ENCODE measurements at places on chromosomes 7 and 10.

DNA sequence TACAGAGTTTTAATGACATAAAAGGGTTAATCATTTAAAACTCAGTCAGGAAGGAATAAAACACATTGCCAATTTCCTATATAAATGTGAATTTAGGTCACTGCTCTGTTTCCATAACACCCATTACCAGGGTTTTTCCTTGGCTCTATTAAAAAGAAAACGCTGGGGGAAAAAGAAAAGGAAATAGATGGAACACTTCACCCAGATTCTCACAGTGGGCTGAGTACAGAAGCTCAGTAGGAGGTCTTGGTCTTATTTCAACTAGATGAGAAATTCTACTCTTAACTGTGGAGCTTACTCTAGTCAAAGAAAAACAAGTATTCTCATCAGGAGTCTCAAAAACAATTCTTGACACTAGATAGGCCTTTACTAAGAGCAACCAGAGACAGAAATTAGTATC is 36.5 kb downstream of the GLUD1 start:
- DNase-seq: no peak

DNA sequence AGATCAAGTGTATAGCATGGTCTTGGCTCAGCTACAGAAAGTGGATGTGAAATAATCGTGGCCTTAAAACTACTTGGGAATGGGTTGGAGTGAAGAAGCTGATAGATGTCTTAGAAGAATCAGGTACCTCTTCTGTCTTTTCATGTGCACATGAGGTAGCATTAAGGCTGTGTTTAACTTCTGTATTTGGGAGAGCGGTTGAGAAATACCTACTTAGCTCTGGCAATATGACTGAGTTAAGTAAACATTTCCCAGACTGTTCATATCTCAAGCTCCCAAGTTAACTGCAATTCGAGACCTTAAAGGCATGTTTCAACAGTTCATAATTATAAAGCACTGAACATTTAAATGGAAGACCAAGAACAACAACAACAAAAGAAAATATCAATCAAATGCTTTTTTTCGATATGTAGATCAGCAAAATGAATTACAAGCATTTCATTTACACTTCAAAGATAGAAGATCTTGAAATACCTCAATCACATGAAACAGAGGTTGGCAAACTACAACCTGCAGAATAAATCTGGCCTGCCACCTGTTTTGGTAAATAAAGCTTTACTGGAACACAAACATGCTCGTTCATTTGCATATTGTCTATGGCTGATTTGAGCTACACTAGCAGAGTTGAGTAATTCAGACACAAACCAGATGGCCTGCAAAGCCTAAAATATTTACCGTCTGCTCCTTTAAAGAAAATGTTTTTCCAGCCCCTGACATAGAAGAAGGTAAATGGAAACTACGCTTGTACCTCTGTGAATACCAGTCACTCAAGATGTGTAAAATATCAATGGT is 337.1 kb upstream of the GLI3 start:
- DNase-seq: no peak

- DNase-seq: no peak
Measured at GRCh38 chr10:3433988-3434387, 261.4 kb upstream of the PITRM1 start.

- peak; percentile 28 for DNase-seq
Measured at GRCh38 chr7:36475381-36475780, 85.7 kb downstream of the ANLN start.

DNA sequence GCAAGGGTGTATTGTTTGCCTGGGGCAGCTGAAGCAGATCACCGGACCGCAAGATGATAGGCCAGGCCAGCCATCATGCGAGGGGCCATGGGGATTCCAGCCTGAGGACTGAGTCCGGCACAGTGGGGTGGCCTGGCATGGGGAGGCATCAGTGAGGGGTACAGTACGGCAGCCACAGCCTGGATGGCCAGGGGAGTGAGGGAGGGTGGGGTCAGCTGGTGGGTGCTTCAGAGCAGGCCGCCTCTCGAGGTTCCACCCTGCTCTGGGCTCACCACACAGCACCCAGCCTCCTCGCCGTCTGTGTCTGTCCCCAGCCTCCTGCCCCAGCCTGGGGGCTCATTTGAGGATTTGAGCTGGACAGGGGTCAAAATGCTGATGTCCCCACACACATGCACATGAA is 508.5 kb upstream of the FOXK1 start:
- no peak for DNase-seq

DNA sequence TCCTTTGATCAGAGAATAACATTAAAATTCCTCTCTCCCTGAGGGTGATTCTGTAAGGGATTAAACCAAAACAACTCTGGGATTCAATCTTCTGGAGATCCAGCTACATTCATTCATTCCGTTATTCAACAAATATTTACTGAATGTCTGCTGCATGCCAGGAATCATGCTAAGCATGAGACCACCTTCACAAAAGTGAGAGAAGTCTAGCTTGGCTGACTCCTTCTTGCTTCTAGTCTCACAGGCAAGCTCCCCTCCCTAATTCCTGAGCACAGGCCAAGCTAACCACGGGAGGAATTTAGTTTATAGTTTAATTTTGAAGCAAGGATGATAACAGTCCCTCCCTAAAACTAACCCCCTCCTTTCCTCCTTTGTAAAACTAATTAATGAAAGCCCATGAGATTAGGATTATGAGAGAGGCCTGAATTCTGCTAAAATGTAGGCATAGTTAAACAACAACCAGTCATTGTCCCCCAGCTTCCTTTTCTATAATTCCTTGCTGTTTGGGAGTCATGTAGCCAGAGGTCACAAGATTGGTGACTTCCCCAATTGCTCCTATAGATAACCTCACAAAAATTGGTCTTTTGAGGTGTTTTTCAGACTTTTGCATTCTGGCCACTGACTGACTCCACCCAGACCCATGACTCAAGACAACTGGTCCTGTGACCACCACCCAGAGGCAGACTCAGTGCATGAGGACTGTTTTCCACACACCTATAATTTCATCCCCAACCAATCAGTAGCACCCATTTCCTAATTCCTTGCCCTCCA is 113.5 kb downstream of the ITGB8 start:
- DNase-seq: no peak

DNA sequence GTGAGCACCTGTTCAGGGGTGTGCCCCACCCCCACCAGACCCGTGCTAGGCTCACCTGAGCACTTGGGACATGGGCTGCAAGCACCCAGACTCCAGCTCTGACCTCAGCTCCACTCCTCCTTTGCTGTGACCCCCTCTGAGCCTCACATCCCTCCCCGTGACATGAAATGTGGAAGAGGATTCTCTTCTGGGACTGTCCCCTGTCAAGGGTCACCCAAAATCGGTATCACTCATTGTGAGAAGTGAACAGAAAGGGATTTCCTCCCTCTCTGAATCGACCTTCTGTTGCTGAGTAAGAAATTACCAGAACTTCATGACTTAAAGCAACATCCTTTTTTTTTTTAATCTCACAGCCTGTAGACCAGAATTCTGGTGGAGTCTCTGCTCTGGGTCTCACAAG is 6.2 kb upstream of the CHST15 start:
- DNase-seq: no peak

- DNase-seq: peak; percentile 86
Measured at GRCh38 chr10:88598055-88598454, 11.5 kb downstream of the LIPJ start.

GRCh38 chr7:33873518-33873917 is 31.8 kb upstream of the BMPER start:
- no peak for DNase-seq

- DNase-seq: no peak
Measured at GRCh38 chr10:112407696-112408095, 33.8 kb downstream of the ACSL5 start.

- DNase-seq: no peak
Measured at GRCh38 chr7:106101726-106102125, 10.4 kb downstream of the SYPL1 start.

DNA sequence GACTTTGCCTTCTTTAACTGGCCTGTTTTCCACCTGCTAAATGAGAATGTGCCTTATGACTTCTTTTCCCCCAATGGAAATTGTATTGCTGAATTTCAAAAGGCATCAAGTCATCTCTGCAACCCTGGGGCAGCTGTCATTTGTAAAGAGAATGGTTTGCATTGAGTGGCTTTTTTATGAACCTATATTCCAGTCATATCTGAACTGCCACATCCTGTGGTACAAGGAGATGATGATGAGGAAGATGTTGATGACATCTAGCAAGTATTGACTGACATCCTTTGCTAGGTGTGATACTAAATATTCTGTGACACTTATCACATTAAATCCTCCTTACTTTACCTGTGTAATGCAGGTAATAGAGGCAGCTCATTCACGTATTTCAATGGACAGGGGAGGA is 88.3 kb upstream of the KIAA1217 start:
- DNase-seq: no peak

DNA sequence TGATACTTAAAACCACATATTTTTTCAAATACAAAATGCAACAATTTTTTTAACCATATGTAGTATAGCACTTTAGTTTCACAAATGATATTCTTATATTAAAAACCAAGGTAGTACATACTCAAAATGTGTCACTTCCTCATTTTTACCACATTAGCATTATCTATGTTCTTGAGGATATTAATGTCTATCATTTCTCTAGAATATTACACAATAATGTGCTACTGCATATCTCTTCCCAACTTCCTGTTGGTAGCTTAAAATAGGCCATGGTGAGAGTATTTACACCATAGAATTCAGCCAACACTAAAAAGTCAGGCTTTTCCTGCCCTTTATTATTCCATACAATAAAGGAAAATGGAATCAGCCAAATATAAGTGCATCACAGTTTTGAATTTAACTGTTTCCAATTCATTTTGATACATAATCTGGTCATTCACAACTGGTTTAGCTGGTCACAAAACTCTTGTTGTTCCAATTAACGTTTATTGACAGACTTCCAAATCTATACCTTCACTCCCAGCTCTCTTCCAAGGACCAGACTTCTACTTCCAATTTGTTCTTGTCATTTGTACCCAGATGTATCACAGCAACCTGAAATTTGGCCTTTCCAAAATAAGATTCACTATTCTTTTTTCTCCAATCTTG is 20.0 kb upstream of the LRRC17 start:
- DNase-seq: peak; percentile 87

- no peak for DNase-seq
Measured at GRCh38 chr10:126278851-126279250, 109.4 kb downstream of the ADAM12 start.

DNA sequence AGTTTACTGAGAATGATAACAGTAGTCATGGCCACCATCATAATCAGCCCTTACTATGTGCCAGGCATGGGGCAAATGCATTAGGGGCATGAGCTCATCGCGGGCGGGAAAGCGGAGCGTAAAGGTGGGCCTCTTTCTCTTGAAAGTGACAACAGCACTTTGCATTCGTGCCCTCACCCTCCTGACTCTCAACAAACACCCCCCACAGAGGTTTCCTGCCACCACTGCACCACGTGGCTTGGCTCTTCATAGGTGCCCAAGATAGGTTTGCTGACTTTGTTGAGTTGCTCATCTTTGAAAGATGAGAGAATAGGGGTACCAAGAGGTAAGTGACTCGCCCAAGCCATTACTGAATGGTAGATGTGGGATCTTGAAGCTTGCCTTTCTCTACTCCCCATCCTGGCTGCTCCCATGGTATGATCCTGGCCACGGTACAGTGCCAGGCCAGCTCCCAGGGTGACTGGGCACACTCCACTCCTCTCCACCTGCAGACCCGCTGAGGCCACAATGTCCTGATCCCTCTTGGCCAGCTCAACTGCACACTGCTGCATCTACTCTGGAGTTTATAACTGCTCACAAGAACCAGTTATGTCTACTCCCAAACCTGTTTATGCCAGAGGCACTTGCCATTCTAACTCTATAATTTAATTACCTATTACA is 26.0 kb downstream of the SLIT1 start:
- no peak for DNase-seq
